ENCODE measurements at places on chromosomes 5 and 9. TPM values are rescaled to one million over a fixed set of nuclear protein-coding genes. Genes with fewer than 3 reads are reported as not detected.

DNA sequence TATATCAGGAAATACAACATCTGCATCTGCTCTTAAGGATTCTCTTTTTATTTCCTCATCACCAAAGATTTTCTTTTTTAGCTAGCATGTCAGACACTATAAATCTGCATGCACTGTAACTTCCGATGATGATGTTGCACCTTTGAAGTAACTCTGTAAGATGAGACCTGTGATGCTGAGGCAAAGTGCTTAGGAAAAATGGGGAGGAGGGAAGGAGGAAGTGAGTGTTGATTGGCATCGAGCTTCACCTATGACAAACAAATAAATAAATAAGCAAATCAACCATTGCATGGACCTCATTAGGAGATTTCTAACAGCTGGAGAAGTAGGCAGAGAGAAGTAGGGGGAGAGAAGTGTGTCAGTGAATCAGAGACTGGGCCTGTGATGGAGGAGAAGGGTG lies 52.6 kb downstream of the ENC1 start:
- H3K36me3 ChIP-seq: no peaks in the 10 kb centered on the region
- H3K4me3 ChIP-seq: no peak overlapping the region
- peaks cover 13% of the 10 kb centered on the region for H3K4me1 ChIP-seq
- DNase-seq: no peak
- no peak overlapping the region for H3K27ac ChIP-seq
- no peaks in the 10 kb centered on the region for H3K27me3 ChIP-seq

DNA sequence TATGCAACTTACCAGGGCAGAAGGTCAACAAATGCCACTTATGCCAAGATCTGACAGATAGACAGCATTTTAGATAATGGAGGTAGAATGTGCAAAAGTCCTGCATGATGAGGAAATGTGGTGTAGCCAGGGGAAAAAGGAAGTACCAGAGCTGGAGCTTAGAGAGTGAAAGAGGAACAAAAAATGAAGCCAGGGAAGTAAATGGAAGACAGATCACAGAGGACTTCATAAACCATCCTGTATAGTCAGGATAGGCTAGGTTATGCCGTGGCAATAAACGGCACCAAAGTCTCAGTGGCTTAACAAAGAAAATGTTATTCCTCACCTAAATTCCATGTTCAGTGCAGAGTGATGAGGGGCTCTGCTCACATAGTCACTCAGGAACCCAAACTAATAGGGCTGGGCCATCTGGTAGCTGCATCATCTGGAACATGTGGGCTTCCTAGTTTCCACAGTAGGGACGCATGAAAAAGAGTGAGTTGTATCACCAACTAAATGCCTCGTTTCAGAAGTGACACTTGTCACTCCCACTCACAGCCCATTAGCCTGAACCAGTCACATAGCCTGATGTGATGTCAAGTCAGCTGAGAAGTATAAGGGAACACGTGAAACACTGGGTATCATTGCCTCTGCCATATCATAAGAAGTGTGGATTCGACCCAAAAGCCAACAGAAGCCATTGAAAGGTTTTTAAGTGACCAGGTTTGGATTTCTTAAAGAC lies 70.3 kb downstream of the SH3RF2 start:
- no peaks in the 10 kb centered on the region for H3K4me1 ChIP-seq
- no peaks in the 10 kb centered on the region for H3K36me3 ChIP-seq
- DNase-seq: no peak
- no peaks in the 10 kb centered on the region for H3K27me3 ChIP-seq
- no peak overlapping the region for H3K27ac ChIP-seq

GRCh38 chr9:35616681-35617459 lies 1.3 kb downstream of the CD72 start:
- no peaks in the 10 kb centered on the region for H3K36me3 ChIP-seq
- no peak overlapping the region for H3K27ac ChIP-seq
- H3K27me3 ChIP-seq: no peaks in the 10 kb centered on the region

DNA sequence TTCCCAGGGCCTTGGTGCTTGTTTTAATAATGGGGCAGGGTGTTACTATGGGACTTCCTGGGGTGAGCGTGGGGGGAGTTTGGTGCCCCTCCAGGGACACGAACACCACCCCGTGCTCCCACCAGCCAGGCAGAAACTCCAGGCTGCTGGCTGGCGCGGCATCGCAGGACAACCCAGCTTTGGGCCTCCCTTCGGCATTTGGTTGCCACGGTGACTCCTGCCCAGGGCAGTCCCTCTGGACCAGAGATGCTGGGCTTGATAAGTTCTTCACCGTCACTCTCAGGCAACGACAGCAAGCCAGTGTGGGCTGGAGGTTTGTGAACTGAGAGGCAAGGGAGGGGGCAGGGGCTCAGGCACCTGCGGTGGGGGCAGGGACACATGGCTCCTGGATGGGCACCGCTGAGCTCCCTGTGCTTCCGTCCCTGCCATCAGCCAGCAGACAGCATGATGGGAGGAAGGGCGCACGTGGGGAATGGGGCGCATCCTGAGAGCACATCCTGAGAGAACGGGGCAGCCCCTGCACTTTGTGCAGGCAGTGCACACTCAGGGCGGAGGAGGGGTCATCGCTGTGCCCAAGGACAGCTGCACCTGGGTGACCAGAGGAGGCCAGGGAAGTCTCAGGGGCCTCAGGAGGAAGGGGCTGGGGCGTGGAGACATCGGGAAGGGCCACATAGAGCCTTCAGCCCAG lies 116.4 kb downstream of the RXRA start:
- peaks cover 17% of the 10 kb centered on the region for H3K4me1 ChIP-seq
- H3K27ac ChIP-seq: no peak overlapping the region
- H3K27me3 ChIP-seq: no peaks in the 10 kb centered on the region
- no peaks in the 10 kb centered on the region for H3K36me3 ChIP-seq
- DNase-seq: no peak

GRCh38 chr9:126399251-126399650 lies 72.6 kb downstream of the MVB12B start:
- no peaks in the 10 kb centered on the region for H3K36me3 ChIP-seq
- no peak overlapping the region for H3K4me3 ChIP-seq
- peaks cover 10% of the 10 kb centered on the region for H3K4me1 ChIP-seq
- no peaks in the 10 kb centered on the region for H3K27me3 ChIP-seq
- DNase-seq: no peak

- H3K4me1 ChIP-seq: no peaks in the 10 kb centered on the region
- DNase-seq: no peak
- peaks cover 3% of the 10 kb centered on the region for H3K36me3 ChIP-seq
- no peaks in the 10 kb centered on the region for H3K27me3 ChIP-seq
Measured at GRCh38 chr9:111674319-111674718, 12.9 kb downstream of the GNG10 start.

- no peak overlapping the region for H3K27ac ChIP-seq
- DNase-seq: no peak
- no peaks in the 10 kb centered on the region for H3K36me3 ChIP-seq
- H3K4me1 ChIP-seq: no peaks in the 10 kb centered on the region
- no peaks in the 10 kb centered on the region for H3K27me3 ChIP-seq
Measured at GRCh38 chr5:33275391-33275790, 165.4 kb upstream of the TARS1 start.

- H3K27me3 ChIP-seq: no peaks in the 10 kb centered on the region
- no peak overlapping the region for H3K4me3 ChIP-seq
- H3K4me1 ChIP-seq: no peaks in the 10 kb centered on the region
- DNase-seq: no peak
Measured at GRCh38 chr9:81268048-81268447, 421.3 kb downstream of the TLE1 start.

Gene ZNF483
- total RNA-seq: 2.5 TPM
